ENCODE measurements at places on chromosomes 7 and 10.

DNA sequence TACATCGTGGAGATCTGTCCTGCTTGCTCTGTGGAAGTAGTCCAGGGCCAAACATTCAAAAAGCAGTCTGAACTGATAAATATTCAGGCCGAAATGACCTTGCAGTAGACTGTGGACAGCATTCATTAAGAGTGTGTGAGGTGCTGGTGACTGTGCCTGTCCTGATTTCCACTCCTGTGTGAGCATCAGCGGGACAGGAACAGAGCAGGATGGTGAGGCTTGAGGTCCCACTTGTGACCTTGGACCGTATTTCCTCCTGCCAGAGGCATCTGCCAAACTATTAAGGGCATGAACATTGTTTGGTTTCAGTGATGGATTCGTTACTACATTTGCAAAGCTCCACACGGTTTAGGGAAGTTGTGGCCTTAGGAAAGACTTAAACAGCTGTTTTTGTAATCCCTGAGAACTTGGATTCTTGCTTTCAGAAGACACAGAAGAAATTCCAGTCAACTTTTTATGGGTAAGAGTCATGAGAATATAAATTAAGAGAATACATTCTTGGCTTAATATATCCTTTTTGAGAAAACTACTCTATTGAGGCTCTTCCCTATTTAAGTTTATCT, 32.8 kb downstream of the CCNY start:
- no peak for DNase-seq

DNA sequence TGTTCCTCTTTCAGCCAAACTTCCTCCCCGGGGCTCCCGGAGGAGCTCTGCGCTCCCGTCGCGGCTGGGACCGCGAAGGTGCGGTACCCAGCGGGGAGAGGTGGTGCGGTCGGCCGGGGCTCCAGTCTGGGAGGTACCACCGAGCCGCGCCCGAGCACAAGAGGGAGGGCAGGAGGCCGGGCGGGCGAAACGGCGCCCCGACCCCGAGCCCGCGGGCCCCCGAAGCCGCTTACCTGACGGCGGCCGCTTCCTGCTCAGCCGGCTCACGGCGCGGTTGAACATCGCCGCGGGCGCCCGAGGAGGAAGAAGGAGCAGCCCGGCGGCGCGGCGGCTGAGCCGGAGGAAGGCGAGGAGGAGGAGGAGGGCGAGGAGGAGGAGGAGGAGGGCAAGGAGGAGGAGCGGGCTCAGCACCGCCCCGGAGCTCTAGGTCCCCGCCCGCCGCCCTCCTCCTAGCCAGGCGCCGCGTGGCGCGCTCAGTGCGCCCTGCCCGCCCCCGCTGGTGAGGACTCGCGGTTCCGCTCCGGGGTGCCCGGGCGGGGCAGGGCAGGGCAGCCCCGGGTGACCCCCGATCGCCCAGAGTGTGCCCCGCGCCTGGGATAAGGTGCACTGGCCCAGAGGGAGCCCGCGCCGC, at the start of gene RGS10:
TSS of gene RGS10 (minus strand) at position 363 of the 631 bp plus-strand sequence. CDS start at position 282, 81 bp downstream.
- peak; percentile 74 for DNase-seq

GRCh38 chr7:1404898-1405548, 54.2 kb downstream of the MICALL2 start:
- DNase-seq: no peak

DNA sequence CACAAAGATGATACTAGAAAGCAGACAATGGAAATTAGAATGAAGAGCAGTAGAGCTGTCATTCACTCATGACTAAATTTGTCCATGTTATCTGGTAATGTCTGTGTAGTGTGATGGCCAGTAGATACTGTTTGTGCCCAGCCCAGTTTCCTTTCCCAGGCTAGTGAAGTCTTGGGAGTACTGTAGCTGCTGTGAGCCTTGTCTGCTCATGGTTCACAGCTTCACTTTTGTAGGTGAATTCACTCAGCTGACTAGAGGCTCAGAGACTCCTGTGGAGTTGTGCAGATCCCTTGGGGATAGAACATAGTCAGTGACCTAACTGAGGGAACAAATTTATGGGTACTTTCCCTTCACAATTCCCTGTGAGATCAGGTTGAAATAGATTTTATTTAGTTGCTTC, 572.5 kb downstream of the ARL4A start:
- no peak for DNase-seq

GRCh38 chr7:117025891-117026290, 72.6 kb downstream of the ST7 start:
- no peak for DNase-seq

DNA sequence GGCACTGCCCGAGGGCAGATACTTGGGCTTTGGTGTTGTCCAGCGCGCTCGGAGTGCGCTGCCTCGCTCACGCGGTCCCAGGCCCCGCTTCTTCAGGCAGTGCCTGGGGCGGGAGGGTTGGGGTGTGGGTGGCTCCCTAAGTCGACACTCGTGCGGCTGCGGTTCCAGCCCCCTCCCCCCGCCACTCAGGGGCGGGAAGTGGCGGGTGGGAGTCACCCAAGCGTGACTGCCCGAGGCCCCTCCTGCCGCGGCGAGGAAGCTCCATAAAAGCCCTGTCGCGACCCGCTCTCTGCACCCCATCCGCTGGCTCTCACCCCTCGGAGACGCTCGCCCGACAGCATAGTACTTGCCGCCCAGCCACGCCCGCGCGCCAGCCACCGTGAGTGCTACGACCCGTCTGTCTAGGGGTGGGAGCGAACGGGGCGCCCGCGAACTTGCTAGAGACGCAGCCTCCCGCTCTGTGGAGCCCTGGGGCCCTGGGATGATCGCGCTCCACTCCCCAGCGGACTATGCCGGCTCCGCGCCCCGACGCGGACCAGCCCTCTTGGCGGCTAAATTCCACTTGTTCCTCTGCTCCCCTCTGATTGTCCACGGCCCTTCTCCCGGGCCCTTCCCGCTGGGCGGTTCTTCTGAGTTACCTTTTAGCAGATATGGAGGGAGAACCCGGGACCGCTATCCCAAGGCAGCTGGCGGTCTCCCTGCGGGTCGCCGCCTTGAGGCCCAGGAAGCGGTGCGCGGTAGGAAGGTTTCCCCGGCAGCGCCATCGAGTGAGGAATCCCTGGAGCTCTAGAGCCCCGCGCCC, at the start of gene NPY:
TSS of gene NPY (plus strand) at position 294 of the 802 bp plus-strand sequence. CDS start 1,051 bp downstream, outside the sequence.
- peak; percentile 26 for DNase-seq

GRCh38 chr7:96314402-96315124, 7.3 kb downstream of the SLC25A13 start:
- DNase-seq: no peak

- DNase-seq: no peak
These were observed 3.2 kb downstream of the ITPRIP start for GRCh38 chr10:104334965-104335650.

GRCh38 chr10:34078745-34079470, 736.2 kb downstream of the PARD3 start:
- DNase-seq: no peak

DNA sequence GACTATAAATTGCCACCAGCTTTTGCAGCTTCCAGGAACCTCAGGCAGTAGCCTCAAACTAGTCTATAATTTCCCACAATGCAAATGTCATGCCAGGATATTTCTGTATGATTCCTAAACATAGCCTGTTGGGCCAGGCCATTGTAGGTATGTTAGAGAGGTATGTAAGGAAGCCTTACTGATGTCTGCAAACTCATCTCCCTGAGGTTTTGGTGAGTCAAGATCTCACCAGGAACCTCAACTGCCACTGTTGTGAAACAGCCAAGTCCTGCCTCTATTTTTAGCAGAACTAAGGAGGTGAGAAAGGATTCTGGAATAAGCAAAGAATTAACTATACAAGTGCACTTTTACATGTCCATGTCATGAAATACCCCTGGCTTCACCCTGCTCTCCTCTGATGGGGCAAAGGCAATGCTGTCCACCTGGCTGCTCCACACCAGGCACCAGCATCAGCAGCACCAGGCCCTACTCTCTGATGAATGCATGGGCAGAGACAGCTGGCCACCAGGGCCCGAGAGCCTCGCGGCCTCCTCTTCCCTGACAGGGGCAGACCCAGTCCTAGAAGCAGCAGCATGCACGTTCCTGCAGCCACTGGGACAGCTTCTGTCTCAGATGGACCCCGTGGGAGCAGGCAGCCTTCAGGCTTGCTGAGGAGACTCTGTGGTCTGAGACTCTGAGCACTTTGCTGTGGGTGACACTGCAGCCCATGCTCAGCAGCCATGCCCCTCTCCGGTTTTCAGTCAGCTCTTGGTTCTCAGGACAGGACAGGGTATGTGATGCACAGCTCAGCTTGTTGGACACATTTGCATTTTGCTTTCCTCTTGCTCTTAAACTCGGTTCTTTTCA, 147.3 kb downstream of the ZMYND11 start:
- no peak for DNase-seq

DNA sequence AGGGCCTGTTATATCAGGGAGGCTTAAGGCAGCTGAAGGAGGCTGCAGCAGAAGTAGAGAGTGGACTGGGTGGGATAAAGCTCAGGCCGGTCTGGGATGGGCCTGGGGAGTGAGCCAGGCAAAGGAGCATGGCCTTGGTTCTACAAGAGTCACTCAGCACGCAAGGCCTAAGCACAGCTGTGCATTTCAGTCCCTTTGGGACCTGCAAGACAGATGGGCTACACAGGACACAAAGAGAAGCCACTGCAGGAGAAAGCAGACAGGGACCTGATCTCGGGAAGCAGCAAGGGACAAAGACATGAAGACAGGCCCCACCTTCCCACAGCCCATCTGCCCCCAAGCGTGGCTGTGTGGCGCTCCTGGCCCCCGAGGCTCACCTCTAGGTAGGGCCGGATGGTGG, 29.4 kb downstream of the RRP12 start:
- DNase-seq: no peak

DNA sequence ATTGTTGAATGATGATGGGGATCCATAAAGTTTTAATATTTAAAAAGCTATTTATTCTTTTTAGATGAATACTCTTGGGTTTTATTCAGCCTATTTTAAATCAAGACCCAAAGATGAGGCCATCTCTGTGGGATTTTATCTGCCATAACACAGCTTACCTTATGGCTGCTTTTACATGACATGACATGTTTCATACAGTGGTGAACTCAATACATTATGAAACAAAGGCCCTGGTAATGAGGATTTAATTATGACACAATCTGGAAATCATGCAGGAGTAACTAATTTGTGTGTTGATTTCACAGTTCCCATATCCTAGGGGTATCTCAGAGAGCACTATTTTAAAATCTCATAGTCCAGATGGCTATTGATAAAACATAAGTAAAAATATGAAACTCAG, 661.8 kb upstream of the FZD8 start:
- DNase-seq: no peak

GRCh38 chr10:124028700-124029480, 64.5 kb downstream of the CHST15 start:
- no peak for DNase-seq

- no peak for DNase-seq
These were observed 116.7 kb upstream of the ZMIZ1 start for GRCh38 chr10:78952030-78952429.

DNA sequence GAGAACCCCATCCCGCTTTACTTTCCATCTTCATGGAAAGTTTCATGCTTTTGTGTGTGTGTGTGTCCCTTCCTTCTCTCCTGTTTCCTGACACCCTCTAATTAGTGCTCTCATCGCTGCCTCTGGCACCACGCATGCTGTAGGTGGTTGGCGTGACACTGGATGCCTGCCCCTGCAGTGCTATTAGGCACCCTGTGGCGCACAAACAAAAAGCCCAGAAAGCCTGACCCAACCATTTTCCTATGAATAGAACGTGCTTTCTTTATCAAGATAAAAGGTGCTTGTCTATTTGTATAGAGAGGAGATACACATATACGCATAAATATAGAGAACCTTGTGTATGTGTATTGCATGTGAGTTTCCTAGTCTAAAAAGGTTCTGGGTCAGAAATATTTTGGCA, 120.8 kb upstream of the CDCA7L start:
- no peak for DNase-seq

GRCh38 chr10:77319557-77319956, 318.1 kb downstream of the KCNMA1 start:
- no peak for DNase-seq

DNA sequence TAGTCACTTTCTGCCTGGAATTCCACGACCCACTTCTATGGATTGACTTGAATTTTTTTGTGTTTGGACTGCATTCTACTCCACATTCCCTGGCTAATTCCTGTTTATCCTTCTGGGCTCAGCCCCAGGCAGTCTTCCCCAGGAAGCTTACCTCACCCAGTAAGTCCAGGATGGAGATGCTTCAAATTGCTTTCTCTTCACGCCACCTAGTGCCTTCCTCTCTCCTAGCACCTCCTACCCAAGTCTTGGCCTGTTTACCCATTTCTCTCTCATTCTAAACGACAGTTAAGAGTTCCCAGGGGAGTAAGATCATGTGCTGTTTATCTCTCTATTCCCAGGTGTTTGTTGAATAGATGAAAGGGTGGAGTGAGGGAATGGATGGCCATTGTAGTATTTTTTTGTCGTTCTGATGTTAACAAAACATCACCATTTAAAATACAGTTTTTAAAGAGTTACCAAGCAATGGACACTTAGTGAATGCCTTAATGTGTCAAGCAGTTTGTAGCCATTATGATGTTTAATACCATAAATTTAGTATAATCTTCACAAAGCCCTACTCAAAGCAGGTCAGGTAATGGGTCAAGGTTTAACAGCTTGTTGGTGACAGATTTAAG, 45.5 kb upstream of the TARP start:
- peak; percentile 81 for DNase-seq

- no peak for DNase-seq
These were observed 201.9 kb downstream of the MALRD1 start for GRCh38 chr10:19250546-19250945.

- DNase-seq: no peak
These were observed 113.3 kb downstream of the CYTH3 start for GRCh38 chr7:6159097-6159483.

- no peak for DNase-seq
These were observed 559 bp upstream of the FKBP14 start for GRCh38 chr7:30027065-30027456.

DNA sequence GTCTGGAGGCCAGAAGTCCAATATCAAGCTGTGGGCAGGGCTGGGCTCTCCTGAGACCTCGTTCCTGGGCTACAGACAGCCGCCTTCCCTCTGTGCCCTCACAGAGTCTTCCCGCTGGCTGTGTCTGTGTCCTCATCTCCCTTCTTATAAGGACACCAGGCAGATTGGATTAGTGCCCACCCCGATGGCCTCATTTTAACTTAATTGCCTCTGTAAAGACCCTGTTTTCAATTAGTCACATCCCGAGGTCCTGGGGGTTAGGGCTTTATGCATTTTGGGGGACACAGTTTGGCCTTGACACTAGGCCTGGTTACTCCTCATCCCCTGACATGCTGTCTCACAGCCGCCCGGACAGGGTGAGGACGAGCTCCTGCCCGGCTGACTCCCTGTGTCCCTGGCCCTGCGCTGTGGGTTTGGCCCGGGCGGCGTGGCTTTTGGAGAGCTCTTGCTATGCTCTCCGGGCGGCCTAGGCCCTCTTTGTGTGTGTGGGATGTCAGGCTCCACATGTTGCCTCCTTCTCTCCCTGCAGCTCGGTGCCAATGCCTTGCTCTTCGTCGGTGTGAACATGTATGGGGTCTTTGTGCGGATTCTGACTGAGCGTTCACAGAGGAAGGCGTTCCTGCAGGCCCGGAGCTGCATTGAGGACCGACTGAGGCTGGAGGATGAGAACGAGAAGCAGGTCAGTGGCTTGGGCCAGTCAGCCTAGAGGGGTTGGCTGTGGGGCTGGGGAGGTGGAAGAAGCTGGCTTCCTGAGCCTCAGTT, 18.2 kb downstream of the ADCY1 start:
- no peak for DNase-seq

- no peak for DNase-seq
These were observed 8.2 kb upstream of the NRG3 start for GRCh38 chr10:81866753-81867152.

All from WERI-Rb-1 (cell line).